ENCODE measurements at places on chromosomes 11 and 22.

DNA sequence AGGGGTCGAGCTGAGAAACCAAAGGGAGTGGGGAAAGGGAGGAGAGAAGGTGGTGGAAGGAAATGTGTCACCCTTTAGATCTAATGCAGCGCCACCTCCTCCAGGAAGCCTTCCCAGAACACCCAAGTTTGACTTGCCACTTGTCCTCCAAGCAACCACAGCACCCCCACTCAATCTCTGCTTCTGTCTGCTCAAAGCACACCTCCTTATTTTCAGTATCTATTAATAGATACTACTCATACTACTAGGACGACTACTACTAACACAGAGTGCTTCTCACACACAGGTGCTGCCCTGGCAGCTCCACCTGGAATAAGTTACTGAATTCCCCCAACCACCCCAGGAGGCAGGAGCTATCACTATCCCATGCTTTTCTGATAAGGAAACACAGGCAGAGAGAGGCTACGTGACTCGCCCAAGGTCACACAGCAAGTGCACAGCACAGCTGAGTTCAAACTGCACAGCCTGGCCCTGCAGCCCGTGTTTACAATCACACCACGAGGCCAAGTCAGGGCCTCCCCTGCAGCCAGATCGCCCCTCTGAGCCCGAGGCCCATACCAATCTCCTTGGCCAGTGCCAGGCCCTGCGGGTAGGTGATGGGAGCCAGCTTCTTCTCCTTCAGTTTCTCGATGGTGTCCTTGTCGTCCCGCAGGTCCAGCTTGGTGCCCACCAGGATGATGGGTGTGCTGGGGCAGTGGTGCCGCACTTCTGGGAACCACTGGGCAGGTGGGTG lies 13.2 kb downstream of the RAC2 start:
- peak; percentile 94 for DNase-seq

DNA sequence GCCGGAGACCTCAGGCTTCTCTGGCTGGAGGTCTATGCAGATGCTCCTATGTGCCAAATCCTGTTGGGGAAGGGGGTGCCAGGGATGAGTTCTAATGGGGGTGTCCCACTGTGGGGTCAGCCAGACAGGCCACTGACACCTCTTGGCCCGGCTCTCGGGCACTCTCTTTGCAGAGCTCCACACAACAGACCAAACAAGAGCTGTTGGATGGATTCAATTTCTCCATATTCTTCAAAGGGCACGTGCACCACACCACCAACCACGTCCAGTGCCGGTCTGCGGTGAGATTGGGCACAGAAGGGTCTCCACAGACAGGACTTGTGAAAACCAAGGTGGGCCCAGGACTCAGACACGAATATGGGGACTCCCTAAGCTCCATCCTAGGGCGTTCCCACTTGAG lies 2.2 kb upstream of the RGL4 start:
- no peak for DNase-seq

- DNase-seq = no peak
These were observed 187.1 kb downstream of the BLID start for GRCh38 chr11:121928597-121929580.

DNA sequence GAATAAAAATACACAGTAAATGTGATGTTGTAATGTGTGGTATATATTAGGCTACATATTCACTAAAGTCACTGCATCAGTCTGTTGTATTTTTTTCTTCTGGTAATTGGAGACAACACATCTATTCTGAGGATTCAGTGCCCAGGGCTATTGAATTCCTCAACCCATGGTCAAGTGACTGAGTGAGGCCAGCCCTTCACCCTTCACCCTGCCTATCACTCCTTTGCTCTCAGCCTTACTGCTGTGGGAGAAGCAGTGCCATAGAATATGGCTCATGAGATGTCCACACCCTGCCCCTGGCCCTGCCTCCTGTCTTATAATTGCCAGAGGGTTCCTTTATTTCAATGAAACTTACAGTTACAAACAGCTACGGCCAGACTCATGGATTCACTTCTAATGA lies 295.6 kb downstream of the NTM start:
- DNase-seq = no peak

DNA sequence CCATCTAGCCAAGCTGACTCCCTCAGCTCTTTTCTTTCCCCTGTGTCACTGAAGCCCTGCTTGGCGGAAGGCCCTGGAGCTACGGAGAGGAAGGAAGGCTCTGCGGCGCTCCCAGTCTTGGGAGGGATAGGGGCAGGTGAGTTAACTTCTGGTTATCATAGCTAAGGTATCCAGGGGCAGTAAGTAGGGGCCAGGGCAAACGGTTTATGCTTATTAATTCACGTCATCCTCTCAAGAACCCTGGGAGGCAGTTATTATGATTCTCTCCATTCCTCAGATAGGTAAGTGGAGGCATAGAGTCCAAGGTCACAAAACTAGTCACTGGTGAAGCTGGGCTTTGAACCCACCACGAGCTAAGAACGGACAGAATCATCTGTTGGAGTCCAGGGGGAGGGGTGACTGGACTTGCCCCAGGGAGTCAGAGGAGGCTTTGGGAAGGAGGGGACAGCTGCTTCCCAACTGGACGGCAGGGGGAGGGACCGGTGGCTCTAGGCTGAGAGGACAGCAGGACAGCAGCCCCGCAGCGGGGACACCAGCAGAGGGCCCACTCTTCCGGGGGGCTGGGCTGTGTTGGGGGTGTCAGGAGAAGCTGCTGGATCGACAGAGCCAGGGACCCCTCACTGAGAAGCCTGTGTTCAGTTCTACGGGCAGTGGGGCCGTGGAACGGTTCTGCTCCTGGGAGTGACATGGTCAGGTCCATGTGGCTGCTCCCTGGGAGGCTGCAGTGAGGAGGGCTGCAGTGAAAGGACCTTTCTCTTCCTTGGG lies 3.5 kb downstream of the BAIAP2L2 start:
- no peak for DNase-seq

DNA sequence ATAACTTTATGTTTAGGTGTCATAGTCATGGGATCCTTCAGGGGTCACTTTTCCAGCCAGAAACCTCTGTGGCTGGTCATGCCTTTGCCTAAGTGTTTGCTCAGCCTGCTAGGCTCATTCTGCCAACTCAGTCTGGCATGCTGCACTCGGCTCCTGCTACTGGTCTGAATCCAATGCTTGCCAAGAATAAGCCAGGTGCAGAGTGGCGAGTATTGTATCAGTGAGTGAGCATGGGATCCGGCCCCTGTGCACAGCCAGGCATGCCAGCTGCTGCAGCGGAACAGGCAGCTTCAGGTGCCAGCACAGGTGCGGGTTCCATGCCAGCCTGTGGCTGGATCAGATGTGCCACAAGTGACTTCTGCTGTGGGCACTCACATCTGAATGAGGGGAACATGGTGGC lies 1269.3 kb upstream of the CNTN5 start:
- DNase-seq = no peak

GRCh38 chr11:66335531-66336233 lies 552 bp downstream of the RIN1 start:
- no peak for DNase-seq

GRCh38 chr22:30279046-30279788 lies 10.1 kb downstream of the CASTOR1 start:
- no peak for DNase-seq

- peak; percentile 85 for DNase-seq
These were observed 516 bp downstream of the VPS26B start for GRCh38 chr11:134224710-134225664.
